ENCODE measurements at places on chromosomes 1 and 21.

GRCh38 chr1:201503397-201504176, 3.3 kb downstream of the CSRP1 start:
- DNase-seq = no peak

- no peak for DNase-seq
Observed at GRCh38 chr1:37128091-37128490, 93.8 kb upstream of the GRIK3 start.

DNA sequence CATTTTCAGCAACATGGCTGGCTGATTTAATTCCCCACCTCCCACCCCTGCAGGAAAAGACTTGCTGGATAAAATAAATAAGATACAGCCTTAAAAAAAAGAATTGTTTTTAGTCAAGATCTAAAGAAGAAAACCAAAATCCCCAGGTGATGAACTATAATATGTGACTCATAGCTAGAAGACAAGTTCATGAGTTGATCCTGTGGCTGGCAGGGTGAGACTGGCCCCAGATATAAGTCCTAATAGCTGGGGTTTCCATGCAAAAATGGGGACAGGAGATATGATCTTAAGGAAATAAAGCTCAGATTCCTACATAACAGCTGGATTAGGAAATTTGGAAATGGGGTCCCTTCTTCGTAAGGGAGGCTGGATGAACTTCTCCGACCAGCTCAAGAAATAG, 21.9 kb upstream of the RGSL1 start:
- DNase-seq = no peak

DNA sequence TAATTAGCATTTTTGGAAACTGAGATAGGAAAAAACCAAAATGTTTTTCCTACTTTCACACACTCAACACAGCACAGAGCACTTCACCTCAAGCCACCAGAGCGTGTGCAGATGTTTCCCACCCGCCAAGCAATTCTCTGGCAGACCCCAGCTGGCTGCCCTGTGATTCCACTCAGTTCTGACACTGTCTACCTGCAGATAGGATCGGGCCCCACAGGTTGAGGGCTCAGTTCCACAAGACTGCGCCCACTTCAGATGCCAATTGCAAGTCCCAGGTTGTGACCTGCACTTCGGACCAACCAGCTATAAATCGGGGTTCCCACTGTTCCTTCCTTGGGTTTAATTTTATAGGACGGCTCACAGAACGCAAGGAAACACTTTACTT, 9.9 kb downstream of the KIAA1614 start:
- DNase-seq = no peak

DNA sequence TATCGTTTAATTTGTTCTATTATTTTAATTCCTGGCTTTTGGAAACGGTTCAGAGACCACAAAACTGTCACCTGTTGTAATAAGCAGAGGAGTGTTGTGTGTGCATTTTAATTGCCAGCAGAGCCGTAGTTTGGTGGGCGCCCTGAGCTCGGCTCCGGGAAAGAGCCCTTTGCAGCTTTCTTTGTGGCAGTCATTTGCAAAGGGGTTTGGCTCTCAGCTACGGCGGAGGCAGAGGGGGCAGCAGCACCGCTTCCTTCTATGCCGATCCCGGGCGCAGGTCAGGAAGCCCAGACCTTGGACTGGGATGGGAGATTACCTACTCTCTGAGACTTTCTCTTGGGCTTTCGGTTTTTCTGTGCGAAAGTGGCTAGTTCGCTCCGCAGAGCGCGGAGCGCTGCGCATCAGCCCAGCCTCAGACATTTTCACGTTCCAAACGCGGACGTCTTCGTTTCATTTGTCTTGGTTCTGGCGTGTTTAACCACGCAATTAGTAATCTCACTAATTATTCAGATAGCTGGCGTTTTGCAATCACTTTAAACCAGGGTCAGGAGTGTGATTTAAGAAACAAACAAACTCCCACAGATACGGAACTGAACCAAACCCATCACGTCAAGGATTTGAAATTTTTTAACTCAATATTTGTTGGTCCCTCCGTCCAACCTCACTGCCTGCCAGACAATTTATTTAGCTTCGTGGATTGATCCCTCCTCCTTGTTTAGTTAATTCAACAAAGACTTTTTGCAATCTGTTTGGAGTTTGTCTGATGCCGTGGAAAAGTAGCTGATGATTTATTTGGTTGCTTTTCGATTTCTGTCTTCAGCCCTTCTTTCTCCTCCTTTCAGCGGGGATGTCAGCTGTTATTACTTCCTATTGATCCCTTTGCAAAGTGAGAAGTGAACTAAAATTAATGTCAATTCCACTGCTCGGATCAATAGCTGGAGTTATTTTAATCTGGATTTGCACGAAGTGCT, 3.9 kb downstream of the RNF220 start:
- DNase-seq = no peak

GRCh38 chr1:226762988-226763904, 24.2 kb upstream of the ITPKB start:
- no peak for DNase-seq

GRCh38 chr1:76291191-76291590, 216.6 kb downstream of the ST6GALNAC3 start:
- no peak for DNase-seq

GRCh38 chr1:31215065-31215570, 24.6 kb downstream of the NKAIN1 start:
- peak; percentile 15 for DNase-seq

DNA sequence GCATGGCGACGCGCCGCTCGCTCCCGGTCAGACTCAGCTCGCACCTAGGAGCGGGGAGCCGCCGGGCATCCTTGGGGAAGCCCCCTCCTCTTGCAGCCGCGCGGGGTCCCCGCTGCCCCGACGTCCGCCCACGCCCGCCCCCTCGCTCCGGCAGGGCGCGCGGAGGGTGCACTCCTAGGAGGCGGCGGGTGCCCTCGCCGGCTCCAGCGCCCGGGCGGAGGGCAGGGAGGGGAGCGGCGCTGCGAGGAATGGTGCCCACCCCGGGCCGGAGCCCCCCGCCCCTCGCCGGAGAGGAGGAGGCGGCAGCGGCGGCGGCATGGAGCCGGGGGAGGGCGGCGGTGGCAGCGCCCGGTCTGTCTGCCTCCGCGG, 488 bp downstream of the FAM78B start:
- DNase-seq = no peak

DNA sequence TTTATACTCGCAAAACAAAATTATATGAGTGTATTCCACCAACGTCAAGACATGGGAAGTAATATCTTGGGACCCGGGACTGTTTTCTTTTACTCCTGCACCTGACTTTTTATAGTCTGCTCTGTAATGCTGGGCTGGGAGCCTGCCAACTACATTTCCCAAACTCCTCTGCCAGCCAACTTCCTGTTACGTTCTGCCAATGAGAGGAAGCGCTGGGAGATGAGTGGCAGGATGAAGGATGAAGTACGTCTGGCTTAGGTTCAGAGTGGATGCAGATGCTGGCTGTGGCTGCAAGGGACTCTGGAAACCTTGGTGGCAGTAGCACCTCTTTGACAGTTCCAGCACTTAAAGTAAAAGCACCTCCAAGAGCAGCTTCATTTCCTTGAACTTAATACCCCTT, 59.6 kb downstream of the USP24 start:
- peak; percentile 32 for DNase-seq

Data from caudate nucleus (tissue), 63 donors.